ENCODE measurements at places on chromosomes 5 and 9.

GRCh38 chr5:133354323-133355185 lies 257.8 kb downstream of the FSTL4 start:
- no peak for DNase-seq

- no peak for DNase-seq
Measured at GRCh38 chr5:68968429-68968828, 125.4 kb upstream of the SLC30A5 start.

- DNase-seq: peak; percentile 90
Measured at GRCh38 chr9:117957267-117957666, 253.1 kb downstream of the TLR4 start.

- DNase-seq: peak; percentile 69
Measured at GRCh38 chr5:132090107-132090506, 16.5 kb downstream of the CSF2 start.

- no peak for DNase-seq
Measured at GRCh38 chr5:44486591-44486990, 97.4 kb upstream of the FGF10 start.

GRCh38 chr9:121783521-121784507 lies 132.4 kb downstream of the DAB2IP start:
- peak; percentile 42 for DNase-seq

DNA sequence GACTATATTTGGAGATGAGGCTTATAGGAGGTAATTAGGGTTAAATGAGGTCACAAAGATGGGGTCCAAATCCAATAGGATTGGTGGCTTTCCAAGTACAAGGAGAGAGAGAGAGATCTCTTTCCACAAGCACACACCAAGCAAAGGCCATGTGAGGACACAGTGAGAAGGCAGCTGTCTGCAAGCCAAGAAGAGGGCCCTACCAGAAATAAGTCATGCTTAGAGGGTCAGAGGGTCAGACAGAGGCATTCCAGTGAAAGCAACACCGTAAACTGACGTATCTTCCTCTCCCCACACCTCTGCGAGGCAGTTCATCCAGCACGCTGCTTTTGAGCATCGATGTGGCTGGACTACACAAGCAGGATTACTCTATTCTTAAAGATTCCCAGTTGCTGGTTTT lies 87.9 kb downstream of the SLC1A3 start:
- DNase-seq: no peak

DNA sequence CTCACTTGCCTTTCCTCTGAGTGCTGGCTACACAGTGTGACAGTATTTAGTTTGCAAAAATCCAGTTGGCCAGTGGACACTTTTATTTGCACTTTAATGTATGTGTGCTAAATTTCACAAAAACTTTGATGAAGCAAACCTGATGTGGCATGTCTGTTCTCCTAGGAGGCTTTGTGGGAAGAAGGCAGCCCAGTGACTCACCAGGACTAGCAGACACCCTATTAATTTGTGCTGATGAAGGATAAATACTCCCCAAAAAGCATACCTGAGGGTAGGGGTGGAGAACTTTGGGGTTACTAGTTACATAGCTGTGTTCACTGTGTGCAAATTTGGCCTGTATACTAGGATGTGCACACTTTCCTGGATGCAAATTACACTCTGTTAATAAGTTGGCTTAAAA lies 39.3 kb upstream of the IPPK start:
- no peak for DNase-seq

DNA sequence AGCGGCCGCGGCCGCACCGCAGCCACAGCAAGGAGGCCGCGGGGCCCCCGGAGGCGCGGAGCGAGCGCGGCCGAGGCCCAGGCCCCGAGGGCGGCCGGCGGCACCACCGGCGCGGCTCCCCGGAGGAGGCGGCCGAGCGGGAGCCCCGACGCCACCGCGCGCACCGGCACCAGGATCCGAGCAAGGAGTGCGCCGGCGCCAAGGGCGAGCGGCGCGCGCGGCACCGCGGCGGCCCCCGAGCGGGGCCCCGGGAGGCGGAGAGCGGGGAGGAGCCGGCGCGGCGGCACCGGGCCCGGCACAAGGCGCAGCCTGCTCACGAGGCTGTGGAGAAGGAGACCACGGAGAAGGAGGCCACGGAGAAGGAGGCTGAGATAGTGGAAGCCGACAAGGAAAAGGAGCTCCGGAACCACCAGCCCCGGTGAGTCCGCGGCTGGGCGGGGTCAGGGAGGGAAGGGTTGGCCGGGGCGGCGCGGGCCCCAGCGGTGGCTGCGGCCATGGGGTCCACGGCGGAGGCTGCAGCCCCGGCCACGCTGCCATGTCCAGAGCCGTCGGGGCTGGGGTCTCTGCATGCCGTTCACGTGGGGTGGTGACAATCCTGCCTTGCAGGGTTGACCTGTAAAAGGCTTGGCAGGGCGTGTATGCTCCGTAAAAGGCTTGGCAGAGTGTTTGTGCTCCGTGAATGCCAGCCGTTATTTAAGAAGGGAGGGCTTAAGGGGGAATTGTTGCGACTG lies 146.0 kb downstream of the CACNA1B start:
- DNase-seq: peak; percentile 49

- no peak for DNase-seq
Measured at GRCh38 chr5:145260670-145261069, 574.5 kb downstream of the PRELID2 start.

DNA sequence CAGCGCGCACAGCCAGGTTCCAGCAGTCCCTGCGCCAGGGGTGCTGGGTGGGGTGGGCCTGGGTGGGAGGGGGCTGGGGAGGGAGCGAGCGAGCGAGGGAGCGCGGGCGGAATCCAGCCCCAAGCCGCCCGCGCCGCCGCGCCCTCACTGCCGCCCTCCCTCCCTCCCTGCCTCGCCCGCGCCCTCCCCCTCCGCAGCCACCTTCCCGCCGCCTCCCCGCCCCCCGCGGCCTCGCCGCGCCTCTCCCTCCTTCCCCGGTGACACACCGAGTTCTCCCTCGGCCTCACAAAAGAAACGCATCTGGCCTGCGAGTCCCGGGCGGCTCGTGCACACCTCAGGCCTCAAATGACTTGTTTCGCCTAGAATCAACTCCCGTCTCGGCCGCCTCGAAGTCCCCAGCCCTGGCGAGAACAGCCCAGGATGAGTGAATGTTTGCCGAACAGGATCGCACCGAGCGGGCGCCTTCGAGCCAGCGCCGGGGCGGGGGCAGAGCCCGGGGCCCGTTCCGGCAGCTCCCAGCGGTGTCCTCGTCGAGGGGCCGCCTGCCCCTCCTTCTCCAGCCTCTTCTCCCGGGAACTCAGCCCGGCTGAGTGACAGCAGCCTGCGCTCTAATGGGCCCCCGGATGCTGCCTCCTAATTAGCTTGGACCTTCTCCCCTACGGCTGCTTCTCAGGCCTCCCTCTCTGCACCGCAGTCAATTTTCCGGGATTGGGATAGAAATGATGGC lies 371 bp upstream of the PITX1 start:
- DNase-seq: peak; percentile 59

GRCh38 chr9:135878528-135879236 lies 28.7 kb downstream of the CAMSAP1 start:
- DNase-seq: no peak

DNA sequence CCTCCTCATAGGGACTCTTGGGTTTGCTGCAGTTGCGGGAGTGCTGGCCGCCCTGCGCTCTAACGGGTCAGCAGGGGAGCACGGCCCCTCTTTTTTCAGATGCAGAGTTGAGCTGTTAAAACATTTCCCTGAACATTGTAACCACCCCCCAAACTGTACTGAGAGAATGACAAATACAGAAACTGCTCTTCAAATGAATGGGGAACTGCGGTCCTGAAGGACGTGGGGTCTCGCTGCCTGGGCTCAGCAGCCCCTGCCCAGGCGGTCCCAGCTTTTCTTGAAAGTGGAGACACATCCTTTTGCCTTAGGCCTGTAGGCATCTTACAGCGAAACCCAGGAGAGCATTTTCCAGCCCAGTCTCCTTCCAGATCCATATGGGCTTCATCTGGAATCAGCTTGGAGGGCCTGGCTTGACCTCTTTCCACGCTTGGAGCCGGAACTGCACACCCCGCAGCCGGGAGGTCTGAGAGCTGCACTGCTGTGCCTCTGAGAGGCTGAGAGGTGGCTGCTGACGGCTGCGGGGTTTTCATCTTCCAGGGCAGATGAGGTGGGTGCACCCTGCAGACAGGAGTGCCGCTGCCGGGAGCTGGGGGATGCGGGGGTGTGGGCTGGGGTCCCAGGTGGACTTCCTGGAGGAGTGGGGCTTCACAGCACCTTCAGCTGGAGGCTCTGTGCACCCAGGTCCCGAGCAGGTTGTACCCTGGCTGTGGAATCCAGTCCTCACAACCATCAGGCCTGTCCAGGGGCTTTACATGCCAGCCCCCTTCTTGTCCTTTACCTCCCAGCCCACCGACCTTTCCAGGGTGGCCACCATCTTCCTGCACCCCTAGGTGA lies 1.2 kb upstream of the AGPAT2 start:
- DNase-seq: no peak

- no peak for DNase-seq
Measured at GRCh38 chr5:65808818-65809217, 86.8 kb downstream of the NLN start.

- DNase-seq: no peak
Measured at GRCh38 chr5:177600508-177601018, 631 bp downstream of the B4GALT7 start.

GRCh38 chr5:7749626-7750025 lies 101.3 kb downstream of the CFAP90 start:
- no peak for DNase-seq

DNA sequence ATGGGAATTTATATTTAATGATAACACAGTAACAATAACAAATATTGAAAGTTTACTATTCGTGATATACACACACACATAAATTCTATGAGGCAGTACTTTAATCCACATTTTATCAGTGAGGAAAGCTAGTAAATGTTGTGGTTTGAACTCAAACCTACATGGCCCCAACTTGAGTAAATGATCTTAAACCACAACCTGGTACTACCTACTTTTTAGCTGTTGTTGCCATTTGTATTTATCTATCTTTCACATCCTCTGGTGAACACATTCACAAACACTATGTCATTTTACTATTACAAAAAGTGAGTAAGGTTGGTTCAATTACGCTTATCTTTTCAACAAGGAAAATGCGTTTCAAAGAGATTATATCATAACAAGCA lies 186.1 kb downstream of the SMC2 start:
- no peak for DNase-seq

- no peak for DNase-seq
Measured at GRCh38 chr9:34396276-34397214, 19.8 kb upstream of the MYORG start.

GRCh38 chr5:108148715-108149139 lies 233.2 kb downstream of the FBXL17 start:
- DNase-seq: peak; percentile 8

DNA sequence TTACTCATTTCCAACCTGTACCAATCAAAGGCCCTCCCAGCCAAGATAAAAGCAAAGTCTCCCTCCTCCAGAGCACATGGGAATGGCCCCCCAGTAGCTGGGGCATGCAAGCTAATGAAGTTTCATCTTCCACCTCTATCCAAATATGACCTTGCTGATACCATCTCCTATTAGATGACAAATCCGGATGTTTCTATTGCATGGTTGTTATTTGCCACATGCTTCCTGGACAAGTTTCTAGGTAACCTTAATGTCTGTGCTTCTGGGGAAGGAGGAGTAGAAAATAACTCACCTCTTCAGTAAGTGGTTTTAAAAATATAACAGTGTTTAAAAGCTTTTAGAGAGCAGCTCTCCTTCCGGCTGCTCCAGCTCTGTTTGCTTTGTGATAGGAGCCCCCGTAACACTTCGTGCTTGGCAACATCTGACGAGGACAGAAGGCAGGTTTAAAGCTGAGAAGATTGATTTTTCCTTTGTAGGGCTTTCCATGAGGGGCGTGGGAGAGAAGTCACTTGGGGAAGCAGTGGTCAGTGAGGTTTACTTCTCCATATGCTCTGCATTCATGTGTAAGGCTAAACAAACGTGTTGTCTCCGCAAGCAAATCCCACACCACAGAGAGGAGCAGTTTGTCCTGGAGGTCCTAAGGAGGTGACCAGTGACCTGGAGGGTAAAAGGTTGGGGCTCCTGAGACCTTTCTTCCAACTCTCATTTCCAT lies 40.3 kb upstream of the GLRX start:
- no peak for DNase-seq

DNA sequence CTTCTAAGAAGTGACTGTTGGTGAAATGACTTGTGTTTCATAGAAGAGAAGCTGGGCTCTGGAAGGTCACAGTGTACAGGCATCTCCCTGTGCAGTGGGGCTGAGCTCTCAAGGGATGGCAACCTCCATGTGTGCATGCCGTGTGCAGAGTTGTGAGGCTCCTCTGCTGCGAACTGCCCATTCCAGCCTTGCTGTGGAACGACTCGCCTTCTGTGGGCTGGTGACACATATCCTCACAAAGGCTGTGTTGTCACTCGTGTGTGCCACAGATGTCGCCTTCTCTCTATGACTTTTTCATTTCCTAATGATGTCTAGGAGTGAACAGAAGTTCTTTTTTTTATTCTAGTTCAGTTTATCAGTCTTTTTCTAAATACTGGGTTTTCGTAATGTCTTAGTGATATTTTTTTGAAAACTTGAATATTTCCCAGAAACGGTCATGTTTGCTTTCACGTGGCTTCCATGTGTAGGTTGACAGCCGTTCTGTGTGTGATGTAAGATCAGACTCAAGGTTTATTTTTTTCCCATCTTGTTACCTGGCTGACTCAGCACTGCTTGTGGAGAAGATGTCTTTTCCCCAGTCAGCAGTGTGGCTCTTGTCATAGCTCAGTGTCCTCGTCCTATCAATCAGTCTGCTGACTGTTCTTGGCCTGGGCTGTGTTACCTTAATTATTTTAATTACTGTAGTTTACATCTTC lies 57.3 kb upstream of the CACNA1B start:
- DNase-seq: no peak

- no peak for DNase-seq
Measured at GRCh38 chr5:109455598-109456096, 45.9 kb upstream of the PJA2 start.
